ENCODE measurements at places on chromosomes 12 and 14. TPM values are rescaled to one million over a fixed set of nuclear protein-coding genes. Genes with fewer than 3 reads are reported as not detected.
A peak's percentile ranks its signal among the peaks of the same experiment; 100 is the strongest.

GRCh38 chr14:64812412-64812811 lies 67.3 kb downstream of the SPTB start:
- peak; percentile 52 for DNase-seq

DNA sequence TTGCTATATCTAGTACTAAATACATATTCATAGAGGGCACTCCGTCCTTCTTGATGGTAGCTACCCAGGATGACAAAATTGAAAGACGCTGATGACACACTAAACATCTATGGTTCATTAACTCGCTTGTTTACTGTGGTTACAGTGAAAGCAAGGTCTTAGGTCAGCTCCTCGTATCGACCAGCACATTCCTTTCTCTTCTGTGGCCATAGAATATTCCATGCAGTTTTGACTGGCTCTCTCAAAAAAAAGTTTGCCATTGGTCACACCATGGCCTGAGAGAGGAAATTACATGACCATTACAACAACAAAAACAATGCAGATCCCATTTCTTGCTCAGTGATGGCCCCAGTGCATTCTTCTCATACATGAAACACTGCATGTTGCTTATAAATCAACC lies 411.4 kb upstream of the SOX5 start:
- no peak for DNase-seq

DNA sequence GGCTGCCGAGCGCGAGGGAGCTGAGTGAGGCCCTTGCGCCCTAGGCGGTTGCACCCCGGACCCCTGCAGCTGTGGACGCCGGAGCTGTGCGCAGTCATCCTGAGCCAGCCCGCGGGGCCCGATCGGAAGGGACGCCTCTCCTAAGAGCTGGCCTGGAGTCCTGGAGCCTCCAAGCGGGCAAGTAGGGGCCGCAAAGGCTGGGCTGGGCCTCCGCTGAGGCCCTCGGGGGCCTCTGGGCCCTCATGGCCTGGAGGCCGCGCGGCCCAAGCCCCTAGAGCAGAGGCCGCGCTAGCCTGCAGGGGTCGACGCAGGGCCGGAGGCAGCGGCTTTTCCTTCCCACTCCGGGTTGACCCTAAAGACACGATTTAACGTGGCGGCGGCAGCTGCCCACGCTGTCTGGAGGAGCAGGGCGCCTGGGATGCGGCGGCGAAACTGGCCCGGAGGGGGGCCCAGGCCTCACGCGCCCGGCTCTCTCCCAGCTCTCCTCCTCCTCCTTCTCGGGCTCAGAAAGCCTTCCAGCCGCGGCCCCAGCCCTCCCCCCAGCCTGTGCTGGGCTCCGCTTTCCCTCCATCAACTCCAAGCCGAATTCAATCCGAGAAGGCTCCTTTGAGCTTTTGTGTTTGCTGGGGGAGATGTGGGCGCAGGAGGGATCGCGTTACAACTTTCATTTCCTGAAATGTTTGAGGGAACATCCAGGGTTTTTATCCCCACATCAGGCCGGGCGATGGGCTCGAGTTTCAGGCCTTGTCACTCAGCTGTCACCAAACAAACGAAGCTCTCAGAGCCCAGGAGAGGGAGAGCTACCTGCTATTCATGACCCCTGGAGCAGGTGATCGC lies 11.6 kb downstream of the SIX1 start:
- DNase-seq = peak; percentile 74

GRCh38 chr12:105852951-105853350 lies 285.8 kb downstream of the NUAK1 start:
- peak; percentile 26 for DNase-seq

DNA sequence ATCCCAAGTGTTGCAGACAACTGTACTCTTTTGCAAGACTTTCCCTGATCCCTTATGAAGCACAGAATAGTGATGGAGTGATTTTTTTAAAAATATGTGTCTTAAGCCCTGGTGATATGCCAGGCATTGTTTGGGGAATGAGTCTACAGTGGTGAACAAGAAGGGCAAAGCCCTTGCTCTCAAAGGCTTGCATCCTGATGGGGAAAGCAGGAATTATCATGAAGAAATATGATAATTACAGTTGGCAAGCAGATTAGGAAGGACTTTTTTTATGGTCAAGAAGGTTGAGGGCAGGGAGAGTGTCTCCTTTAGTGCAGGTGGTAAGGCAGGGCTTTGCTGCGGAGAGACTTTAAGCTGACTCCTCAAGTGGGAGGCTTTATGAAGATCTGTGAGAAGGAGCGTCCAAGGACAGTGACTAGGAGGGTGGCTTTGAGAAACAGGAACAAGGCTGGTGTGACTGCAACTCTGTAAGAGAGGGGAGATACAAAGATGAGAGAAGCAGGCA lies 100.2 kb downstream of the SYNE2 start:
- DNase-seq = no peak

GRCh38 chr12:127696963-127697362 lies 570.0 kb upstream of the TMEM132C start:
- no peak for DNase-seq

Gene PHETA1
- 6.4 TPM for total RNA-seq

- no peak for DNase-seq
These were observed 204.5 kb upstream of the G2E3 start for GRCh38 chr14:30354439-30354838.

Gene GSG1
- total RNA-seq = not detected

Gene MUCL1
- not detected for total RNA-seq

DNA sequence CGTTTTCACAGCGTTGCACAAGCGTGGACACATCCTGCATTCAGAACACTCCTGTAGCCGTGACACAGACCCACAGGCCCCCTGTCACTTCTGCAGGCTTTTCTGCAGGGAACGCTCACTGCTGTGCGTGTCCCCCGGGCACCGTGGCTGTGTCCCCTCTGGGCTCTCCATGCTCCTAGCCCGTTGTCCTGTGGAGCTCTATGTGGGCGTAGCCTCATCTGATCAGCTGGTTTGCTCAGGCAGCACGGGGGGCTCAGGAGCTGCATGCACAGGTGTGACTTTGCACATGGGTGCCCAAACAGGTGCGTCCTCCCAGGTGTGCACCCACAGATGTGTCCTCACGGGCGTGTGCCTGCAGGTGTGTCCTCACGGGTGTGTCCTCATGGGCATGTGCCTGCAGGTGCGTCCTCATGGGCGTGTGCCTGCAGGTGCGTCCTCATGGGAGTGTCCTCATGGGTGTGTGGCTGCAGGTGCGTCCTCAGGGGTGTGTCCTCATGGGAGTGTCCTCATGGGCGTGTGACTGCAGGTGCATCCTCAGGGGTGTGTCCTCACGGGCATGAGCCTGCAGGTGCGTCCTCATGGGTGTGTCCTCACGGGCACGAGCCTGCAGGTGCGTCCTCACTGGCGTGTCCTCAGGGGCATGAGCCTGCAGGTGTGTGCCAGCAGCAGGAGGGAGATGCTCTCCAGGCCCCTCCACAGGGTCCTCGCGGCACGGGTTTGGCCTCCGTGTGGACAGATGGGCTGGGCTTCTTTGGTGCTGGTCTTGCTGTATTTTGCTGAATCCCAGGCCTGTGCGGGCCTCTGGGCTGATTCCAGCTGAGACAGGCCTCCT lies 17.5 kb downstream of the MTA1 start:
- no peak for DNase-seq

Gene CRIP1
- 11.5 TPM for total RNA-seq

GRCh38 chr12:65565601-65566560 lies 258.4 kb upstream of the HMGA2 start:
- DNase-seq = no peak

- no peak for DNase-seq
These were observed 2.2 kb upstream of the PTGDR start for GRCh38 chr14:52265253-52265652.

Measured in psoas muscle (tissue), 8 donors.